ENCODE measurements at places on chromosomes 7 and 10. TPM values are rescaled to one million over a fixed set of nuclear protein-coding genes. Genes with fewer than 3 reads are reported as not detected.

The ZC3HAV1 gene
- total RNA-seq = 154 TPM

The NSUN5 gene
- total RNA-seq = 33.3 TPM

The SEMA3C gene
- total RNA-seq = 0.26 TPM

The ADIRF gene
- total RNA-seq = not detected

GRCh38 chr7:31642681-31643115 is 44.3 kb upstream of the PPP1R17 start:
- no peaks in the 10 kb centered on the region for H3K36me3 ChIP-seq
- no peak overlapping the region for H3K27ac ChIP-seq
- H3K4me1 ChIP-seq = no peaks in the 10 kb centered on the region
- DNase-seq = no peak

DNA sequence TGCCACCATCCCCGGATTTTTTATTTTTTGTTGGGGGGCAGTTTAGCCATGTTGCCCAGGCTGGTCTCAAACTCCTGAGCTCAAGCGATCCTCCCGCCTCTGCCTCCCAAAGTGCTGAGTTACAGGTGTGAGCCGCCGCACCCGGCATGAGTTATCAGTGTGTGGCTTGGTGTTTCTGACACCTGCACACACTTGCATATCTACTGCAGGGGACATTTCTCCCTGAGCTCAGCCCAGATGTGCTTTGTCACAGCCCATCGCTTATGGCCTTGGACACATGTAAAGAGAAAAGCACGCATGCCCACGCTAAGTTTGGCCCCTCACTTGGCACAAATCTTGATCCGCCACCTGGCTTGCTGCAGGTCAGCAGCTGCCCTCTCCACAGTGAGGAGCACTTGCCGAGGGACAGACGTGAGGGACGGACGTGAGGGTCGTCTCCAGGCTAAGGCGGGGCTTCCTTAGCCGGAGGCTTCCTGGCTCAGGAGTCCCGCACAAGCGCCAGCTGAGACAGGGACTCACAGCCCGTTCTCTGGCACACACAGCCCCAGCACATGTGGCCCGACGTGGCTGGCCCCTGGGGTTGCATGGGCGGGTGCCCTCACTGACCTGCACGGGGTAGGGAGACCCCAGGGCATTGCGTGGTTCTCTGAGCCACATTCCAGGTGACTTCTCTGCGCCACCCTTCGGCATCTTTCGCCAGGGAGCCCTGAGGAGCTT is 11.8 kb downstream of the CYP2W1 start:
- no peaks in the 10 kb centered on the region for H3K27me3 ChIP-seq
- H3K4me1 ChIP-seq = peaks cover 4% of the 10 kb centered on the region
- no peak overlapping the region for H3K4me3 ChIP-seq
- no peak for DNase-seq

GRCh38 chr7:46047581-46047980 is 126.5 kb upstream of the IGFBP3 start:
- no peak overlapping the region for H3K4me3 ChIP-seq
- H3K4me1 ChIP-seq = no peaks in the 10 kb centered on the region
- no peaks in the 10 kb centered on the region for H3K27me3 ChIP-seq
- H3K27ac ChIP-seq = no peak overlapping the region
- no peak for DNase-seq

DNA sequence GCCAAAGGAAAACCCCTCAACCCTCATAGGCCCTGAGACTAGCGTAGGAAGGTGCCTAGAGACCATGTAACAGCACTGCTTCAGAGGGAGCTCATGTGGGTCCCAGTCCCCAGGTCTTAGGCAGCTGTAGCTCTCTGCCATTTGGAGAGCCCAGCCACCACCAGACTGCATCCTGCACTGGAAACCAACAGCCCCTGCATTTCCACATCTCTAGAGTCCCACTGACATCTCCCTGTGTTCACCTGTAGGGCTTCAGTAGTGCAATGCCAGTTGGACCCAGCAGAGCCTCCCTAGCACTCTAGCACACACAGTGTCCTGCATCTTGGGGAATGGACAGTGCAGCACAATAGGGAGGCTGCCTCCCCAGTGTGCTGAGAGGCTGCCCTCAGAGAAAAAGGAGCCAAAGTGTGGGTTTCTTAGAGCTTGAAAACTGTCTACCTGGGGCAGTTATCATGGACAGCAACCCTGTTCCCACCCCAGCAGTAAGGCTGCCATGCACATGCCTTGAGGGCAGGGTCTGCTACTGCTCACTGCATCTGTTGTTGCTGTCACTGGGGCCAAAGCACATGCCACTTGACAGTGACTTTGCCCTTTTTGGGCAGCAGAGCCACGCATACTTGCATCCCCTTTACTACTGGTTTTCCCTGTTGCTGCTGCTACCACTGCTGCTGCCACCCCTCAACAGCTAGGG is 46.7 kb upstream of the ANTXRL start:
- H3K27ac ChIP-seq = no peak overlapping the region
- peaks cover 10% of the 10 kb centered on the region for H3K36me3 ChIP-seq
- no peak for DNase-seq
- H3K27me3 ChIP-seq = no peaks in the 10 kb centered on the region
- H3K4me3 ChIP-seq = no peak overlapping the region

DNA sequence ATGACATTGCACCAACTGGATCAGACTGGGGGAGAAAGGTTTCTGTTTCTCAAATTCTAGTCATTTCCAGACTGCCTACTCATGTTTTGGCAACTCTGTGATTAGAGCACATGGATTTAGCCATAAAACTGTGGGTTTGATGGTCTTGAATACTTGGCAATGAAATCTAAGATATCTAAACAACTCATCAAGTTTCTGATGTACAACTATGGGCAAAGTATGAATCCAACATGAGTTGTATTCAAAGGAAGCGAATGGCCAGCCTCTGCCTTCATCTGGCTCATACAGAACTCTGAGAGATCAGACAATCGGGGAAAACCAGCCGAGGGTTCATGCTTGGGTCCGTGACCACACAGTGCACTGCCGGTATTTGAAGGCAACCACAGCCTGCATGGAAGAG is 144.3 kb downstream of the ADAM12 start:
- H3K27ac ChIP-seq = no peak overlapping the region
- H3K4me1 ChIP-seq = no peaks in the 10 kb centered on the region
